H7 (cell line): ENCODE measurements at places on chromosomes 5 and 9. TPM values are rescaled to one million over a fixed set of nuclear protein-coding genes. Genes with fewer than 3 reads are reported as not detected.

The TAF1L gene
- not detected in 2 replicates for total RNA-seq

The NMUR2 gene
- total RNA-seq: not detected in 2 replicates

The CRHBP gene
- 1.00 and 2.3 TPM in 2 replicates for total RNA-seq

- no peak for DNase-seq
Observed at GRCh38 chr5:73822989-73823339, 197.0 kb downstream of the ARHGEF28 start.

DNA sequence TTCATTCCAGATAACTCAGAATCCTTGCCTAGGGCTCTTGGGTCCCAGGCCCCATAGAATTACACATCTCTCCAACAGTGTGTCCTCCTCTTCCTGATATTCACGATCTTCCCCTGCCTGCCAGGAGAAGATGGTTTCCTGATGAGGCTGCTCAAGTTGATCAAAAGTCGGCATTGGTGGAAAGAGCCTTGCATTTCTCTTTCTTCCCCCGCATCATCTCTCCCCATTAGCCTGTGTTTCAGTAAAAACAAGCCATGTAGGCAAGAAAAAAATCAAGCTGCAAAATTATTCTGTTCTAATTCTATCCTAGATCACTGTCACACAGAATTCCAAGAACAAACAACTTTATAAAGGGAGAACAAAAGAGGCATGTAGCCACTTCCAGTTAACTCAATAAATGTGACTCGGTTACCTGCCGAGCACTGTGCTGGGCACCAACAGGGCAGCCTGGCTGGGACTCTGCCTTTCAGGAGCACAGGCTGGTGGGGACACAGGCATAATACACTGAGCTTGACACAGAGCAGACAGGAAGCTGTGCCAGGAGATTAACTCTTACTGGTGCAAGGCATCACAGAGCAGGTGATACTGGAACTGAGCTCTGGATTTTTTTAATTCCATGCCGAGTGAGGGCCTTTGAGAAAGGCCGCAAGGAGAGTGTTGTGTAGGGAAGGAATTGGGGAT is 25.6 kb downstream of the TMOD1 start:
- DNase-seq: no peak

DNA sequence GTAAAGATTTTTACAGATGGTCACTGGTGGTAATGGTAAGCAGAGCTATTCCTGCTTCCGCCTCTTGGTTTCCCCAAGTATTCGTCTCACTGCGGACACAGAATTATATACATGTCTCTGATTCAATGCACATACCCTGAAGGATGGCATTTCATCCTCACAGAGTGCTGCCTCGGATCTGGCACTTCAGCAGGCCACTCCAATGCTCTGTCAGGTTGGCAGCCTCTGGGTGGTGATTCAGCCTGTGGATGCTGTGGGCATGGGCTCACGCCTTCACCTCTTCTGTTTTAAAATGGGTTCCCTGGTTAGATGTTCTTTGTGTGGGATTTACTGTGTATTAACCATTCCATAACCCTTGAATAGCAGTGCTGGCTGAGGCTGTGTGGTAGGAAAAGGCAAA is 182.6 kb upstream of the ZNF608 start:
- no peak for DNase-seq

- DNase-seq: no peak
Observed at GRCh38 chr9:72173080-72173479, 23.8 kb downstream of the GDA start.

DNA sequence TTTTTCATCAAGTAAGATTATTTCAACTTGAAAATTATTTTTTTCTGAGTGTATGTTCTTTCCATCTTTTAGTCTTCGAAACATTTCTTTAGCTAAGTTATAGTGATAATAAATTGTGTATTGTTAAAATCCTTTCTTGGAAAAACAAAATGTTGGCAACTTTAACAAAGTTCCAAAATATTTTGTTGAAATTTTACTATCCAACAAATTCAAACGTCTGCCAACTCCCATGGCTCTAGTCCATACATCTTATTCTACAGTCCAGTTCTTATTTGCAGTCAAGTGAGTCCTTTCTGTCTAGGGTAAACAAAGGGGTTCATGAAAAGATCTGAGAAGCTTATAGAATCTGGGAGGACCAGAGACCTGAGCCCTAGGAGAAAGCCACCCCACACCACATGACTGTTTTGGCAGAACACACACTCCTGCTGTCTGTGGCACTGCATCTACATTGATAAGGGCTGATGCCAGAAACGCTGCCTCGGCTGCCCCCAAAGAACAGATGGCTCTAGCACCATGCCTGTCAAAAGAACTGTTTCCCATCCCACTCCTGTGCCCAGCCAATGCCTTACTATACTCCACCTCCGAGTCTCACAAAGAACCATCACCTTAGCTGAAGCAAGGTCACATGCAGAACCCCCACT is 47.5 kb downstream of the FEM1C start:
- DNase-seq: no peak

- no peak for DNase-seq
Observed at GRCh38 chr9:89455356-89455824, 42.5 kb downstream of the SEMA4D start.

GRCh38 chr9:97419309-97419867 is 7.5 kb downstream of the TDRD7 start:
- no peak for DNase-seq

DNA sequence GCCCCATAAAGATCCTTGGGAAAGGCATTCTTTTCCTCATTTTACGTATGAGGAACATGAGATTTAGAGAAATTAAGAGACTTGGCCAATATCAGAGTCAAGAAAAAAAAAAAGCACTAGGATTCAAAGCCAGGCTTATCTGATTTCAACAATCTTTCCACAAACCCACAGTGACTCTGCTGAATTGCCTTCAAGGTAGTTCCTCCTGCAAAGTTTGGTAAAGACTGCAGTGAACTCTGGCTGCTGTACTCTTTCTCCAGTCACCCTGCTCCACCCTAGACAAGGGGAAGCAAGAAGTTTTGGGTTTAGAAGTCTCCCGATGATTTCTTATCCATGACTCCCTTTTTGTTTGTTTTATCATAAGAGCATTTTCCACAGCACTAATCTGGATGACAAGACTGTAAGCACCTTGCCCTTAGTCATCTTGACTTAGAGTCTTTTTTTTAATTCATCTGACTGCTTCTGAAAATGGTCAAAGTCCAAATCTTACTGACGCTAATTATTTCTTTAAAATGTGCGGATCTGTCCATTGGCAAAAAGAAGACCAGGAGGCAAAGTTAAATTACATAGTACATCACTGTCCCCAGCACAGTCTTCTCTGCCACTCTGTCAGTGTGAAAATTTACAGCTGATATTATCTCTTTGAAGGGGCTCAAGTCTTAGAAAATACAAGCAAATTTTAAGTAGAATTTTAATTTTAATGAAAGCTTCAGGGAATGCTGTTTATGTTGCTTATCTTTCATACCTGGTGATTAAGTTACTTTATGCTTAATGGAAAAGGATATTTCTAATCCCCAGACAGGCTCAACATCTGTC is 180.1 kb downstream of the TTLL11 start:
- no peak for DNase-seq

DNA sequence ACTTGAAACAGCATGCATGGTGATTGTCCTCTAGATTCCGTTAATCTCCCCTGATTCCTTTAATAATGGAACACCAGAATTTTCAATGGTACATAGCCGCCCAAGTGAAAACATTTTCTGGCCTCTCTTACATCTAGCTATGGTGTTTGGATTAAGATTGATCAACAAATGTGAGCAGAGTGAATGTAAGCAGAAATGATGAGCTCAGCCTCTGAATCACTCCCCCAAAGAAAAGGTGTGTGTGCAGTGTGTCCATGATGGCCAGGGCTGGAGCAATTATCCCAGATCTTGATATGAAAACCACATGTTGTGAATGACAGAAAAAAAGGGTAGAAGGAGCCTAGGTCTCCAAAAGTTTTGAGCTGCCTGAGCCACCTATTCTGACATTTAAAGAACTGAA is 55.3 kb downstream of the OR2K2 start:
- DNase-seq: no peak

DNA sequence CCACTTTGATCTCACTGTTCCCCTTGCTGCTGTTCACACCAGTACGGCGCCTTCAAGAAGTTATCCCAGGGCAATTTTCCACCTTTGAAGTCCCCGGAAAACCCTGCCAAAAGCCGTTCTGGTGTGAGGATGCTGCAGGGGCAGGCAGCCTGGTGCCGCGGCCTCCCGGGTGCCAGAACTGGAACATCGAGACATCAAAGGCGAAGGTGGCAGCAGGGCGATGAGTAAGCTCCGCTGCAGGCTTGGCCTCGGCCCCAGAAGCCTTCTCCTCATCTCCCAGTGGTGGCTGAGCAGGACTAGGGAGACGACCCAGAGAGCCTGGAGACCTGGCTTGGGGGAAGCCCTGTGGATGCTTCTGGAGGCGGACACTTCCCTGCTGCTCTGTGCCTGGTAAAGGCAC is 115.3 kb upstream of the MSX2 start:
- DNase-seq: no peak

GRCh38 chr5:36877667-36878391 is 1.3 kb downstream of the NIPBL start:
- DNase-seq: peak; percentile 22
